ENCODE measurements at places on chromosomes 2 and 18. TPM values are rescaled to one million over a fixed set of nuclear protein-coding genes. Genes with fewer than 3 reads are reported as not detected.

Gene PLB1
- 6.4 TPM for total RNA-seq

Gene ACTG2
- total RNA-seq: 3,612 TPM

DNA sequence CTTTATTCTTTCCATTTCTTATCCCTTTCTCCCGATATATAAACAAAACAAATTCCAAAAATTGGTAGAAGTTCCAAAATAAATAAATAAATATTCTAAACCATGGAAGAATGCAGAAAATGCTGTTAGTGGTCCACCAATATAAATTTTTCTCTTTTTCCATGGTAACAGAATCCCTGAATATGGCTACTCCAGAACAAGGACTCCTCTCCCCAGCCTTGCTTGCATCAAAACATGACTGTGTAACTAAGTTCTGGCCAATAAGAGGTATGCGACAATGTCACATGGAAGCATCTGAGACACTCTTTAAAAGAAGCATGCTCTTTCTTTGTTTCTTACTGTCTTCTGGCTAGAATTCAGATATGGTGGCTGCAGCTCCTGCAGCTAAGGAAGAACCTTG, 325.1 kb upstream of the TANK start:
- DNase-seq: no peak

DNA sequence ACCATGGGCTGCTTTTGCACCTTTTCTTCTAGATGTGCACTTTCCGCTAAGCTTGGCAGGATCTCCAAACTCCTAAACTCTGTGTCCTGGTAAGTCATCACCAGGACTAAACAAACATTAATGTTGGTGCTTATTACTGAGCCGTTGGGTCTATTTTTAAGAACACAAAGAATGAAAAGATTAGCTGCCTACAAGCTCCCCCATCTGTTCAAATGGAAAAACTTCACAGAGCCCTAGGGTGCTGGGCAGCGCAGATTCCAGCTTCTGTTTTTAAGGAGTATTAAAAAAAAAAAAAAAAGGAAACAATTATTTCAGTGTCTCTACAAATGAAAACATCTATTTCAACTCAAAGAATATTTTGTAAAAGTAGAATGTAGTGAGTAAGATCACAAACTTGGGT, 97.8 kb upstream of the AQP4 start:
- DNase-seq: no peak

DNA sequence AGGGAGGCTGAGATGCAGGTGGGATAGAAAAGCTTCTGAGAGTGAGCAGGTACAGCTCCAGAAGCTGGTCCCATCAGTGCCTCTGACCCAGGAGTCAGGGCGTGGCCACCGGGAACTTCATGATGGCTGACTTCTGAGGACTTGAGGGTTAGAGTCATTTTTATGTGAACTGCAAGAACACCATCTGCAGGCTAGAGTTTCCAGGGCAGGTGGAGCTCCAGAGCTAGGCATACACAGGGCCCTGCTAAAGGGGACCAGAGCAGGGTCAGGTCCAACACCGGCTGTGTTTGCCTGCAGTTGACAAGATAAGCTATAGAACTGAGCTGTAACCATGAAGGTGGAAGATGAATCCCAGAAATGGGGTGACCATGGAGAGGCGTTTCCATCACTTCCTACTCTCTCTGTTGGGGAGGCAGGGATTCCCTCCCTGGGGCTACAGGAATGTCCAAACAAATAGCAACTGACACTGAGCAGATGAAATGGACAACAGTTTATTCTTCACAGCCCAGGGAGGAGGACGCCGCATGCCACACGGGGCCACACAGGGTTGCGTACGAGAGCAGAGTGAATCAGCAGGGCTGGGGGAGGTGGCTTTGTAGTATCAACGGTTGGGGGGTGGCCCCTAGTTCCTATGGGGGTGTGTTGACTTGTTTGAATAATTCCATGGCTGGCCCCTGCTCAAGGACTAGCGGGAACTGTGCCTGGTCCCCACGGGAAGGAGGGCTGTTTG, 77.6 kb upstream of the ZNF516 start:
- no peak for DNase-seq

Measured in sigmoid colon (tissue), 7 donors.